ENCODE measurements at places on chromosomes 4 and X.

GRCh38 chrX:9379697-9380551 lies 84.9 kb upstream of the TBL1X start:
- no peak for DNase-seq

- DNase-seq = no peak
Observed at GRCh38 chrX:38112566-38112965, 106.2 kb downstream of the SYTL5 start.

DNA sequence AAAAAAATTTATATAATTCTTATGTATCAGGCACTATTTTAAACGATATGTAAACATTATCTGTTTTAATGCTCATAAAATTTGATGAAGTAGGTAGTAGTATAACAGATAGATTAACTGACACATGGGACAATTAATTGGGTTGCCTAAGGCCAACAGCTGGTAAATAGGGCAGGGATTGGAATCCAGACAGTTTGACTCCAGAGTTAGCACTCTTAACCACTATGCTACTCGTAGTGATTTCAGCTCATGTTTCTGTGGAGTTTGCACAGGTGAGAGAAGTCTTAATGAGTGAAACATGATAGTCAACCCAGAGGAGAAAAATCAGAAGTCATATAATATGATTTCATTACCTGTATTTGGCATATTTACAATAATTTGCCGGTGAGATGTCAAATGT lies 126.0 kb upstream of the WDFY3 start:
- DNase-seq = no peak

DNA sequence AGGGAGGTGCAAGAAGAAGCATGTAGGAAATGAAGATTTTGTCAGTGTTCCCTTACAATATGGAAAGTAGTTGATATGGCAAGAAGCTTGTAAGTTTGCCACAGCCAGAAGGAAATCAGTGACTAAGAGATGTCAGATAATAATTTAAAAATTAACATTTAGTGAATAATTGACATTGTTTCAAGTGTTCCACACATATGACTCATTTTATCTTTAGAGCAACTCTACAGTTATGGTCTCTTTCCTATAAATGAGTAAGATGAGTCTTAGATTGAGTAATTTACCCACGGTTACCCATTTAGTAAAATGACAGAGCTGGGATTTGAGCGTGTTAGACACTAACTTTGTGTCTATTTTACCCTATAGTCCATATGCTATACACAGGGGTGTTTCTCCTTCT lies 300.3 kb upstream of the IRS4 start:
- no peak for DNase-seq

DNA sequence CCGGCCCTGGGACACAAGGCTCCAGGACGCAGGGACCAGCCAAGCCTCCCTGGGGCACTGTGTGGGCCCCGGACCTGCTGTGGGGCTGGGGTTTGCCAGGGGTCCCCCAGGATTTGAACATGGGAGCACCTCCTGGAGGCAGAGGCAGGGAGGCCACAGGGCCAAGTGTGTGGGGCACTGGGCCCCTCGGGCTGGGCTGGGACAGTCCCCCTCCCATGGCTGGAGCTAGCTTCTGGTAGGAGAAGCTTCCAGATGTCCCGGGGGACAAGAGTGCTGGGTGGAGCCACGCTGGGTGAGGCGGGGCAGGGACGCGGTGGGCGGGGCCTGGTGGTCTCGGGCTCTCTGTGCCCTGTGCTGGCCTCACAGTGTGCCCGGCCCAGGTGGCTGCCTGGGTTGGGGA lies 18.6 kb downstream of the FGFRL1 start:
- no peak for DNase-seq

- DNase-seq = no peak
Observed at GRCh38 chr4:107897823-107898222, 33.5 kb upstream of the CYP2U1 start.

DNA sequence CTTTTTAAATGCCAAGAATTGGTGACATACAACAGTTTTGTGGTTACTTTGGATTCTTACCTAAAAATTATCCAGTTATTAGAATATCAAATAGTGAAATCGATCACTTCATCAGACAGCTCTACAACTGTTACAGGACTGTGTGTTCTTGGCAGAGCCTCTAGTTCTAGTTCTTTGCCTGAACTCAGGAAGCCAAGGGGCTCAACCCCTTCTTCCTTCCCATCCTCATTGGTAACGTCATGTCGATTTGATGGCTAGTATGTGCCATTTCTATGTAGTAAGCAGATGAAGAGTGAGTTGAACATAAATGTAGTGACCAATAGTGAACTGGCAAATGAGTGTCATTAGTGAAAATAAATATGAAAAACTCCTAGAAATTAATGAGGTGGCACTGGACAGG lies 59.4 kb upstream of the LIMCH1 start:
- no peak for DNase-seq

GRCh38 chr4:76156635-76157034 lies 8.4 kb upstream of the NUP54 start:
- no peak for DNase-seq

DNA sequence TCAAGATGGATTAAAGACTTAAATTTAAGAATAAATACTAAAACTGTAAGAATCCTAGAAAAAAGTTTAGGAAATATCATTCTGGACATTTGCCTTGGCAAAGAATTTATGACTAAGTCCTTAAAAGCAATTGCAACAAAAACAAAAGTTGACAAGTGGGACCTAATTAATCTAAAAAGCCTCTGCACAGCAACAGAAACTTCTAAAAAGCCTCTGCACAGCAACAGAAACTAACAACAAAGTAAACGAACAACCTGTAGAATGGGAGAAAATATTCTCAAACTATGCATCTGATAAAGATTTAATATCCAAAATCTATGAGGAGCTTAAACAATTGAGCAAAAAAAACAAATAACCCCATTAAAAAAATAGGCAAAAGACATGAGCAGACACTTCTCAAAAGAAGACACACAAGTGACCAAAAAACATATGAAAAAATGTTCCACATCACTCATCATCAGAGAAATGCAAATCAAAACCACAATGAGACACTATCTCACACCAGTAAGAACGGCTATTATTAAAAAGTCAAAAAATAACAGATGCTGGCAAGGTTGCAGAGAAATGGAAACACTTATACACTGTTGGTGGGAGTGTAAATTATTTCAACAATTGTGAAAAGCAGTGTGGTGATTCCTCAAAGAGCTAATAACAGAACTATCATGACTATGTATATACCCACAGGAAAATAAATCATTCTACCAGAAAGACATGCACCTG lies 5.5 kb upstream of the OPRPN start:
- no peak for DNase-seq

DNA sequence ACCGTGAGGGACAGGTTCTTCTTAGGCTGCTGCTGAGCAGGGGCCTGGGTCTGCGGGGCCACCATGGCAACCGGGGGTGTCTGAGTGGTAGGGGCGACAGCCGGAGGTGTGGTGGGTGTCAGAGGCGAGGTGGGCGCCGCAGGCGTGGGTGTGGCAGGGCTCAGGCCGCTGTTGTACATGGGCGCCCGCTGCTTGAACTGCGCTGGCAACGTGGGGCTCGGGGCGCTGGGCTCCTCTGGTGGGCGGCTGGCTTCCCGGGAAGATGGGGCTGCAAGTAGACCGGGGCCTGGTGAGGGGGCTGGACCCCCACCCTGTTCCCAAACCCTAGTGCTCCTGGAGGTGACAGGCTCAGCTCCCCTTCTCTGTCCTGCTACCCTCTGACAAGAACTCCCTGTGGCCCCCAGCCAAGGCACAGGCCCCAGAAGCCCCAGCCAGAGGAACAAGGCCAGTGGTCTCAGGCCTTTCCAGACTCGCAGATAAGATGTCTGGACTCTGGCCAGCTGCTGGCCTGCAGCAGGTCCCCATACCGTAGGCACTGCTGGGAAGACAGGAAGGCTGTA lies 24.8 kb downstream of the NELFA start:
- DNase-seq = no peak

DNA sequence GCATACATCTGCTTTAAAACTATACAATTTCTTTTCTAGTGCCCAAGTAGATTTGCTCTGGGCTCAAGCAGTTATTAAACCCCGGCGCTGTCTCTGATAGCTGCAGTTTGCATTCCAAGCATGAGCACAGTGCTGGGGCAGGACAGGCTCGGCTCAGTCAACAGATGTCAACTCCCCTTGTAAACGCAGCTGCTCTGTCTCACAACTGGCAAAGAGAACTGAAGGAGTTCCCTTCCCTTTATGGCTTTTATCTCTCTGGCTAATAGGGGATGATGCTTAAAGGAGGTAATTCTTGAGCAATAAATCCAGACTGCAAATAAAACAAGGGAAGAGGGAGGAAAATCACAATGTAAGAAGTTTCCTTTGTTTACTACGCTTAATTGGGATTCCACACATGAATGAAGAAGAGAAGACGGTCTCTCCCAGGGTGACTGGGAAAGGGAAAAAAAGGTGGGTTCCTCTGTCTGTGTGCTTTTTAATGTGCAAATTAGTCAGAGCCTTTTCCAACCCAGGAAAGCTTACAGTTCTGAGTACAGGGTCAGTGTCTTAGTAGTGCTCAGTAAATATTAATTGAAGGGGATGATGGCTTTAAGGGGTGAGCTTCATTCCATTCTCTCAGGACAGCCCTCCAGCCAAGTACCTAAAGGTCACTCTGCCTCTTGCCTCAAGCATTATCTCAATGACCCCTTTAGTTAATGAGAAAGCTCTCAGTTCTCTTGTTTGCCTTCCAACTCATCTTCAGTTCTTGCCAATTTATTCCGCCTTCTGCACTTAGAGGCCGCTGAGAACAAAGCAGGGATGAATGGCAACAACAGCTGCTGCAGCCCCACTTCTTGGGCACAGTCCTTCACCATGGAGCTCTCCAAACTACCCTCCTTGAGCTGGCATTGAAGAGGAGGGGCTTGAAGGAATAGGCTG lies 155.7 kb upstream of the JADE1 start:
- DNase-seq = no peak

GRCh38 chrX:65576160-65576559 lies 41.6 kb upstream of the LAS1L start:
- no peak for DNase-seq

DNA sequence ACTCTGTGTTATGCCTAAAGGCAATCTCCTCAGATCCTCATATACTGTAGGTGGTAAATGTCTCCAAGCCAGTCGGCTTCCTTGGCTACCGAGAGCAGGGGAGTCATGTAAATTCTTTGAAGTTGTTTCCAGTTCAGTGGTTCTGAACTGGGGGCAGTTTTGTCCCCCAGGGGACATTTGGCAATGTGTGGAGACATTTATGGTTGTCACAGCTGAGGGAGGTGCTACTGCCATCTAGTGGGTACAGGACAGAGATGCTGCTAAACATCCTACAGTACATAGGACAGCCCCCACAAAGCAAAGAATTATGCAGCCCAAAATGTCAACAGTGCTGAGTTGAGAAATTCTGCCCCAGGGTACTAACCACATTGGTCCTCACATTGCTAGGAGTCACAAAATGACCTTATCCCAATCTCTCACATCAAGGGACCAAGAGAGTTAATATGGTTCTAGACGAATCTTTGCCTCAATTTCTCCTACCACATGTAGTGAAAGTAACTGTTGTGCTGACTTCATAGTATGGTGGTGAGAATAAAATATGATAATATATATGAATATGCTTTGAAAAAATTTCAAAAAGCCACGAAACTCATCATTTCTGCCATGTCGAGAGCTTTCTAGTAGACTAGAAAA lies 104.4 kb upstream of the ARHGAP24 start:
- no peak for DNase-seq

DNA sequence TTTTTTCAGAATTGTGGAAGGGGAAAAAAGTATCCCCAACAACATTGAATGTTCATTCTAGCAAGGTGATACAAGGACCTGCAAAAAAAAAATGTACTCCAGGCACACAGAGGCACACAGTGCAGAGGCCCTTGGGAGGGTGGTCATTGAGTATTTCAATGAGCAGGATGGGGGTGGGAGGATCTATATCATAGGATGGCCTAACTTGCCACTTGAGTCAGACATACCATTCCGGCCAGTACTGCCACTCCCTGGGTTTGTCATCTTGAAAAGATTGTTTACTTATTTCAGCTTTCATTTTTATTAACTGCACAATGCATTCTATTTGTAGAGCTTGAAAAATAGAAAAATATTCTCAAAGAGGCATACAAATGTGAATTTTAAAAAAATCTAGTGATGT lies 18.7 kb downstream of the ZNF595 start:
- DNase-seq = no peak

DNA sequence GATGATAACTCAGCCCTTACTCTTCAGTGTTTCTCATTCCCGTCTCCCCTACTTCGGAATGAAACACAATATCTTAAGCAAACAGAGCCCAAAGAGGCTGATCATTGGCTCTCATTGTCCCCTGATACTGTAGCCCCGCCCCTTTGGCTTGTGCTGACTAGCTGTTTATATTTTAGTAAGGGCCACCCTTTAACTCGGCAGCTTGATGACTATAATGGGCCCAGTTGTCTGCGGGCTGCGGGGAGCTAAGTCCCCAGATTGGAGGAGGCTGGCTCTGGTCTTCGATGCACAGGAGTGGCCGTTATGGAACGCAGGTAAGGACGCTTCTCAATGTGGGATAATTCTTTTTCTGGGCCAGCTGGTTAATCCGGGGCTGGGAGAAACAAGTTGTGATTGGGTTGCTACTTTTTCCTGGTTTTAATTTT lies at the start of gene TRIM2:
Gene TRIM2 (plus strand): TSS at position 197 of the 425 bp plus-strand sequence. CDS start 88 bp downstream, at position 285.
- no peak for DNase-seq

- no peak for DNase-seq
Observed at GRCh38 chr4:152172146-152172545, 363.7 kb downstream of the FBXW7 start.

DNA sequence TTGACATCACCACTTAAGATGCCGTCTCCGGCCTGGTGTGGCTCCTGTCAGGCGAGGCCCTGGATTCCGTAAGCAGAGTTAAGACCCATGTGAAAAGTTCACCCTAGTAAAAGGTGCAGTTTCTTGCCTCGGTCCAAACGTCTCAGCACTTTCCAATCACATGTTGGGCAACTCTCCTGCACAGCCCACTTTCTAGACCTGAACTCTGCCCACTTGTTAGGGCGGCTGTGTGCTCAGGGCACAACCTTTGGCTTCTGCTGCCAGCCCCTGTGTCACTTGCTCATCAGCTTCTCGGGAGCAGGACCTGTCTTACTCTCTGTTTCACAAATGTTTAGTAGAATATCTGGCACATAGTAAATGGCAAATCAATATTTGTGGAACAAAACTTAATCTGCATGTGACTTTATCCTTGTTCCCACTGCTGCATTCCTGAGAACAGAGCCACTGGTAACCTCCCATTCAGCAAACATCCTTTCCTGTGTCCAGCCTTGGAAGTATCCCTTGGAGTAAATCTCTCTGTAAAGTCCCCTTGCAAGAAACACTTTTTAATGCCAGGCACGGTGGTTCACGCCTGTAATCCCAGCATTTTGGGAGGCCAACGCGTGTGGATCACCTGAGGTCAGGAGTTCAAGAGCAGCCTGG lies 38.7 kb upstream of the SH3RF1 start:
- DNase-seq = no peak

- no peak for DNase-seq
Observed at GRCh38 chr4:187934766-187935165, 60.8 kb upstream of the ZFP42 start.

- DNase-seq = no peak
Observed at GRCh38 chrX:78329486-78329885, 2.1 kb upstream of the CYSLTR1 start.

All from GM13976 (cell line).